ENCODE measurements at places on chromosomes 2 and 18.

DNA sequence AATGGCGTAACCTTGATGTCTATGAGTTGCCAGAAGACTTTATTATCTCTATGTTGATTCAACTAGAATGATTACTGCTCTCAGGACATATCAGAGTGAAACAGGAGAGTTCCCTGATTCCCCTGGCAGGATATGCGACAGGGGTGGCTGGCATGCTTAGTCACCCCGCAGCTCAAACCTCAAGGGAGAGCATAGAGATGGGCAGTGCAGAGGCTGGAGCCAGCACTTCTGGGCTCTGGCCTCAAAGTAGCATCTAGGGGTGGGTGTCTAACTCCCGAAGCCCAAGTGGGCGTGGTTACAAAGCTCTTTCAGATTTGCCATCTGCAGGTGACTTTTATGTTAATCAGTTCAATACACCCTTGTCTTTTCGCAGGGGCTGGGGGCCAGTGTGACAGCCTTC lies 391.6 kb downstream of the ADCYAP1 start:
- DNase-seq, result no peak

DNA sequence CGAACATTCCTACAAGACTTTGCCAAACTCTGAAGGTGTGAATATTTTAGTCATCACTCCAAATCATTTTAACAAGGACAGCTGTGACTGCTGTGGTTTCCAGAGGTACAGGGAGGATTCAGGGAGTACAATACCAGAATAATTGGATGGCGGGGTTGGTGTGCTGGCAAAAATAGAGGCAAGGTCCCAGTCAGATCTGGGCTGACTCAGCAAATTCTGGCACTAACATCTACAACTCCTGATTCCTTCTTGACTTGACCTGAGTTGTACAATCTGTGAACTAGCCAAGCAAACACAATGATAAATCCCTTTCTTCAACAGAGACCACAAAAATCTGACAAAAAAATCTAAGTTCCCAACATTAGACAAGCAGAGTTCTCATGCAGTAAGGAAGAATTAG lies 40.4 kb downstream of the RMP24 start:
- DNase-seq, result no peak

DNA sequence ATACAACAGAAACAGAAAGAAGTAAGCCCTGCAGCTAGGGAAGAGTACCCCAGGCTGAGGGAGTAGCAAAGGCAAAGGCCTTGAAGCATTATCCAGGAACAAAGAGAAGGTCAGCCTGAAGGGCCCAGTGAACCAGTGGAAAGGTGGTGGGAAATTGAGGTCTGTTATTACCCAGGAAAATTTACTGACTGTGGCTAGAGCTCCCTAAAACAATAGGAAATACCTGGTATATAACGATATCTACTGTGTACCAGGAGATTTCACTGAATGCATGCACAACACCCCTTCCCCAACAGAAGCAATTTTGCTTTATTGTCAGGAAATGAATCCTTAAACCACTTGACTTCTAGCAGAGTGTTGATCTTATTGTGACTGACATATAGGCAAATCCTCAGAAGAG lies 365.3 kb downstream of the ERBB4 start:
- DNase-seq, result no peak

- no peak for DNase-seq
Measured at GRCh38 chr18:73235921-73236320, 368.1 kb upstream of the NETO1 start.

- DNase-seq, result no peak
Measured at GRCh38 chr2:70766357-70767078, 1.5 kb downstream of the ADD2 start.

GRCh38 chr18:35458677-35459441 lies 38.9 kb downstream of the INO80C start:
- no peak for DNase-seq

Measured in activated T-cell treated with anti-CD3 and anti-CD28 coated beads, Interleukin-2, amount 50 U/mL, for 4 hours (primary cell).